Subcutaneous preadipocyte (primary cell): ENCODE measurements at places on chromosomes 11 and 22. TPM values are rescaled to one million over a fixed set of nuclear protein-coding genes. Genes with fewer than 3 reads are reported as not detected.

SYT12 gene
- total RNA-seq: under 0.01 TPM in 2 replicates

OR2AT4 gene
- total RNA-seq: not detected in 2 replicates

SLC25A45 gene
- total RNA-seq: 3.3 and 4.0 TPM in 2 replicates

ZP1 gene
- 0.37 and 0.98 TPM in 2 replicates for total RNA-seq

PDGFB gene
- 0.37 TPM in 1 of 2 replicates, not detected in the other for total RNA-seq

CCDC87 gene
- total RNA-seq: 0.37 and 0.78 TPM in 2 replicates

GSTT4 gene
- total RNA-seq: not detected in 2 replicates

B4GAT1 gene
- total RNA-seq: 17.2 and 19.8 TPM in 2 replicates

GAB4 gene
- not detected in 2 replicates for total RNA-seq

CYP2D6 gene
- total RNA-seq: 0.20 and 0.37 TPM in 2 replicates

SOX10 gene
- total RNA-seq: not detected in 2 replicates

OR52N4 gene
- not detected in 2 replicates for total RNA-seq

DSCAML1 gene
- total RNA-seq: not detected in 2 replicates

ASCL2 gene
- total RNA-seq: not detected in 2 replicates

SYT9 gene
- total RNA-seq: under 0.01 TPM in 1 of 2 replicates, not detected in the other

RPUSD4 gene
- total RNA-seq: 35.2 and 37.8 TPM in 2 replicates

CPT1B gene
- 0.73 and 1.2 TPM in 2 replicates for total RNA-seq

C1QTNF5 gene
- 0.39 and 0.73 TPM in 2 replicates for total RNA-seq

WNT7B gene
- 0.39 TPM in 1 of 2 replicates, not detected in the other for total RNA-seq

KCTD14 gene
- total RNA-seq: 1.5 and 1.8 TPM in 2 replicates

SLC17A6 gene
- not detected in 2 replicates for total RNA-seq

TRIM29 gene
- 0.20 and 1.1 TPM in 2 replicates for total RNA-seq

SLC22A25 gene
- total RNA-seq: not detected in 2 replicates

KCNJ5 gene
- total RNA-seq: under 0.01 TPM in 1 of 2 replicates, not detected in the other

HBG1 gene
- not detected in 2 replicates for total RNA-seq

CBY1 gene
- total RNA-seq: 11.7 and 12.5 TPM in 2 replicates

CNIH2 gene
- total RNA-seq: 0.73 TPM in 1 of 2 replicates, not detected in the other

OSBP2 gene
- 2.9 and 20.1 TPM in 2 replicates for total RNA-seq

IFITM10 gene
- total RNA-seq: 0.73 and 2.2 TPM in 2 replicates

DUSP8 gene
- total RNA-seq: 0.20 TPM in 1 of 2 replicates, not detected in the other

RPS6KB2 gene
- 42.3 and 50.2 TPM in 2 replicates for total RNA-seq
